Spinal cord (tissue), 10 donors: ENCODE measurements at places on chromosomes 5 and 9. TPM values are rescaled to one million over a fixed set of nuclear protein-coding genes. Genes with fewer than 3 reads are reported as not detected.

DNA sequence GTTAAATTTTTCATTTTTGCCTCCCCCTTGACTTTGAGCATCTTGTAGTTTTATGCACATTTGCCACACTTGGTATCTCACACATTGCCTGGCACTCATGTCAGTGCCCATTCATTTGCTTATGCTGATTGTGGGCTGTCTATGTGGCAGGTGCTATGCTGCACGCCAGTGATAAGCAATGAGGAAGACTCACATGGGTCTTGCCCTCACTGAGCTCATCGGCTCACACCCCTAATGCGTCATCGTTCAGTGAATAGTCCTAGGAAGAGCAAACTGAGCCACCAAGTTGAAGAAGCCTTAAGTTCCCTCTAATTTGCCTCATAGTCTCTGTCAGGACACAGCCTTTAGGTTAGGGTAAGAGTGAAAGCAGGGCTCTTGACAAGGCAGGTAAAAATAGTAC is 209.4 kb upstream of the IL12B start:
- DNase-seq = no peak

Gene NEURL1B
- 15.9 TPM for polyA plus RNA-seq

Gene DCTN4
- 89.0 TPM for polyA plus RNA-seq

DNA sequence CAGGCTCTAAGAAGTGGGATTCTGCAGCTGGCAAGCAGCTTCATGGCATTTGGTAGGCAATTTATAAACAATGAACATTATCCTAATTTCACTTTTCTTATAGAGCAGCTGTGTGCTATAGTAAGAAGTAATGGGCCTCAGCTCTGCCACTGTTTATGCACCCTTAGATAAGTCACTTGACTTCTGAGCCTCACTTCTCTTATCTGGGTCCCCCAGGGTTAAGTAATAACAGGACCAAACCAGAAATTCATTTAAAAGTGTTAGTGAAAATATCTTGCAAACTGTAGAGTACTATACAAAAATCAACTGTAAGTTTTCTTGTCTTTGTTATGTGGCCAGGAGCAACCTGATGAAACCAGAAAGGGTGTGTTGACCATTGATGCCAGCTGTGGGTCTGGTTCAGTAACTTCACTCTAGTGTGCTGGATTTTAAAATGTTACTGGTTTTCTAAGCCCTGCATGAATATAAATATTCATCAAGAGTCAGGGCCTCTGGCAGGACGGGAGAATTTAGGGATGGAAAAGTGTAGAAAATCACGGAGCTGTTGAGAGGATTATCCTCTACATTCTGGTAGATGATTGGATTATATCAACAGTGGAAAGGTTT is 24.2 kb downstream of the TNFAIP8 start:
- DNase-seq = no peak

Gene MAST4
- polyA plus RNA-seq = 17.1 TPM

GRCh38 chr5:86074297-86074696 is 543.4 kb upstream of the COX7C start:
- no peak for DNase-seq

DNA sequence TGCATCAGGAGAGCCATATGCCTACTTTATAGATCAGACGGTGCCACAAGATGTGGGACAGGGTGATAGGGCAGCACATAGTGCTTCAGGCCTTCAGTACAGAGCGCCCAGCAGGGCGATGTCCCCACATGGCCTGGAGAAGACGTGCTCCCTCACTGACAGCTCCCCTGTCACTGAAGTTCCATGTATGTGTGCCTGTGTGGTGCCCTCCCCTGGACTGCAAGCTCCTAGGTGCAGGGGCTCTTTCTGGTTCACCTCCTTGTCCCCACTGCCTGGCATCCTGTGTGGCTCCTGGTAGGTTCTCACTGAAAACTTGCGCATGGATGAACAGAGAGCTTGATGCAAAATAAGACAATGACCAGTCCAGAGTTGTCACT is 233.1 kb downstream of the GADD45G start:
- DNase-seq = no peak

DNA sequence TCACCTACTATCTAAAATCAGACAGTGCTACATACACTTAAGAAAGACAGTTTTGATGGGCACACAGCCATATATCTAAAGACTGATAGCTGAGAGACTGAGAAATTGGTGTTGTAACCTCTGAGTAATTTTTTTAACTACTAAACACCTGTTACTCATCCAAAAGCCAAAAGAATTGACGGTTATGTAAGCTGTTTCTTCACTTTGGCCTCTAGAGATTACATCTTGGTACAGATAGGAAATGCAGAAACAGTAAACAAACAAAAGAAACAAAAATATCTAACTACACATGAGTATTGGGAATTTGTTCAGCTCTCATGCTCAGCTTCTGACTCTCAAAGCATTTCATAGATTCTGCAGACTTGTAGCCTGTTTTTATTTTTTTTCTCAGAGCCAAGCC is 152.1 kb upstream of the GAS1 start:
- DNase-seq = no peak

GRCh38 chr9:118595719-118596305 is 773.4 kb downstream of the BRINP1 start:
- peak; percentile 94 for DNase-seq

DNA sequence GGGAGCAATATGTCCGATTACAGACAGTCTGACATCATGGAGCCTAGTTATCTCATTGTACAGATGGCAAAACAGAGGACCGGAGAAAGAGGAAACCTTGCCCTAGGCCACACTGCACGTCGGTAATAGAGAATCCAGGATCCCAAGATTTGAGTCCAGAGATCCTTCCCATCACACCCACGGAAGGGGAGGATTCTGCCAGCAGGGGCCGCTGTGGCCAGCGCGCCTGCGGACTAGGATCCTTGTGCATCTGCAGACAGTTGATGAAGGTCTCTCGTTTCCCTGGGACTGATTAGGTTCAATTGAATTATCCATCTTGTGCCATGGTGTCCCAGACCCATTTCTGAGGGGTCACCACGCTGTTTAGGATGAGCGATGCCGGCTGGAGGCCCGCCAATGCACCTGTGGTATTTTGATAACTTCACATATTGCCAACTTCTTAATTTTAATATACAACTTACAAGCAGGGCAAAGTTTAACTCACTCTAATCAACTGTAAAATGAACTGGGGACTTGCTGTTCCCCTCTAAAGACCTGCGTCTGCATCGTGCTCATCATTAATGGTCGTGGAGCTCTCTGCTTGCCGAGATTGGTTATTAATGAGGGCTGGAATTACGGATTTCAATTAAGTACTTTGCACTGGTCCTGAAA is 592.7 kb upstream of the BRINP1 start:
- peak; percentile 75 for DNase-seq

Gene ANKRD34B
- polyA plus RNA-seq = 2.8 TPM

DNA sequence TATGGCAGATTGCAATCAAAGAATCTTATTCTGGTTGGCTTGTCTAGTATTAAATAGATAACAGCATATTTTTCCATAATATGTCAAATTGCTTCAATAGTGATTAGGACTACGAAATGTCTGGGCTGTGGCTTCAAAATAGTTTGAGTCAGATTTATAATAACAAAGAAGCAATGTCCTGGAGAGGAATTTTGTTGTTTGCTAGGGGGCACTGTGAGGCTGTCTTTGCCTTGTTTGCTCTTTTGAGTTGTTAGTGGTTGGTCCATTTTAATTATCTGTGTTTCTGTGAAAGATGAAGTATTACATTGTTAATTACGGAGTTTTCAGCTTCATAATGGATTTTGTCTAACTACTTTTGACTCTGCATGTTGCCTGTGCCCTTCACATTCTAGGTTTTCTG is 713.6 kb downstream of the TLE4 start:
- peak; percentile 32 for DNase-seq

DNA sequence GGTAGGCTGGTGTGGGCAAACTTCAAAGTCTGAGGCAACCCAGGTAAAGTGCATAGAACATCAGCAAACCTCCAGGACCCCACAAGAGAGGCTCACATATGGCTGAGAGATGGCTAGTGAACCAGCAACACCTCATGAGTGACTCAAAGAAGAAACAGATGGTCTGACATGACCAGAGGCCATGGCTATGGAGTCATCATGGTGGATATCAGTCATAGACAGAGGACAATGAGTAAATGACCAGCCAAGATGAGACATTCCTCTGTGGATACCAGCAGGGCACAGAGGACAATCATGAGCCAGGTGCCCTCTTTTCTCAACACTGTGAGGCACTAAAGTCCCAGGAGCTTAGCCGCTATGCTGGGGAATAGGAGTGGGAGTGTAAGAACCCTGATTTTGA is 180.8 kb downstream of the RASEF start:
- no peak for DNase-seq

DNA sequence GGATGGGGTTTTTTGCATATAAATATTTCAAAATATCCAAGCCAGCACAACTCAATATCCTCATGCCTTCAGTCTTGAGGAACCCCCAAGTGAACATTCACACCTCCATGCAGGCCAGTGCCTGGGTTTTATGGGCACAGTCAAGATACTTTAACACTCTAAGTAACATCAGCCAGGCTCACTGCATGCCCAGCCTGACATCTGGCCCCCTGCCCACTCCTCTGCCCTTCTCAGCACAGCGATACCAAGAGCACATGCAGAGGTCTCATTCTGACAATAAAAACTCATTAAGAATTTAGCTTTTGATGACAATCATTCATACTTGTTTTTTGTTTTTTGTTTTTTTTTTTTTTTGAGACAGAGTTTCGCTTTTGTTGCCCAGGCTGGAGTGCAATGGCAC is 250.0 kb downstream of the CWC27 start:
- DNase-seq = peak; percentile 13

- DNase-seq = no peak
Observed at GRCh38 chr9:108869092-108869725, 7.1 kb downstream of the ACTL7A start.

DNA sequence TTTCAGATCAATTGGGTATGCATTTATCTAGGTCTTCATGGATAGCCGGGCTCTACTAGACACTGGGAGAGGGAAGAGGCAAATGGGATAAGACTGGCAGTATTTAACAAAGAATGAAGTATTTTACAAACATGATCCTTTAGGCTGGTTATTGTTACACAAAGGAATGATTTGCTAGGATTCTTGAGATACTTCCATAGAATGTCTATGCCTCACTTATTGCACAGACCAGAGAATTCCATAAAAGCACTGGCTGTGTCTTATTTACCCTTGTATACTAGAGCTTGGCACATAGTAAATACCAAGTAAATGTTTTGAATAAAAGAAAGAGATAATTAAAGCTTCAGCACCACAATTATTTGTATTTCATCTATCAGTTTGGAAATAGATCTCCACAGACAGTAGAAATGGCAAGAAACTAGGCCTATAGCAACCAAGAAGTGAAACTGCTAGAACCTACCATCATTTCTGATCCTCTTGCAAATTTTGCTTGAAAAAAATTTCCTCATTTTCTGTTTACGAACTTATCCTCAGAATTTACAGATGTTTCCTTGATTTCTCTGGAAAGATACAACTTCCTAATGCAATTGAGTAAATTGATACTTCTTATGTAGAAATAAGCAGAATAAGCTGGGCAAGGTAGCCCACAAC is 3.8 kb downstream of the PDCD1LG2 start:
- no peak for DNase-seq

DNA sequence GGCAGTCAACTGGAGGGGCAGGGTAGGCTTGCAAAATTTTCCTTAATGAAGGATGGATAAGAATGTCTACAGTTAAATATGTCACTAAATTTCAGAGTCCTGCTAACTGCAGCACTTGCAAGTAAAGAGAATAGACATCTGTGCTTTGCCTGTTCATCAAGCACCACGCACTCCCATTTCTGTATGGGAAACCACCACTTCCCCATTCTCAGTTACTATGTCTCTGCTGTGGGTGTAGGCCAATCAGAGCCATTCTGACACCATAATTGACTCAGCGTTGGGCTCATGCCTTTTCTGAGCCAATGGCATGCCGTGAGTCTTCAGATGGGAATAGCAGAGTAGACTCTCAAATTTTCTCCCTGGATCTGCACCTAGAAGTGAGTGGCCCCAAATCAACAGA is 247.5 kb downstream of the GABRB2 start:
- no peak for DNase-seq

Gene FSD1L
- polyA plus RNA-seq = 31.8 TPM

Gene CCL27
- polyA plus RNA-seq = 1.0 TPM
